ENCODE measurements at places on chromosomes 6 and 20.
A peak's percentile ranks its signal among the peaks of the same experiment; 100 is the strongest.

- DNase-seq = no peak
These were observed 70.0 kb downstream of the SNX5 start for GRCh38 chr20:17898548-17898994.

DNA sequence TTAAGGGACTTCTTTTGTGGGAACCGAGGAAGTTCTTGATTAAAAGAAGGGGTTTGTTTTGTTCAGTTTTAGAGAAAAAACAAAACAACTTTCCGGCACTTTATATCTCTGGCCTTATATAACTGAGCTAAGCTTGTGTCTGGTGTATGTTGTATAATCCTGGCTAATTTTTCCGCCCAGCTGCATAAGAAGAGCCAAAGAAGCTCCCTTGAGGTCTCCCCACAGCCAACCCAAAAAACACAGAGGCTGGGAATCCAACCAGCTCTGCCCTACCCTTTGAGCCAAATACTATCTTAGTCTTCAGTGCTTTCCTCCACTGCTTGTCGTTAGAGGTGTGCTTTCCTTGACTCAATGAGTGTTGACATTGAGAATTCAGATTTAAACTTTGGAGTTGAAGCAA lies 45.5 kb upstream of the RNF146 start:
- no peak for DNase-seq

- DNase-seq = peak; percentile 71
These were observed 45.3 kb upstream of the COL21A1 start for GRCh38 chr6:56292505-56293181.

GRCh38 chr6:53369876-53370515 lies 21.2 kb upstream of the ELOVL5 start:
- DNase-seq = no peak

- DNase-seq = no peak
These were observed 126.8 kb upstream of the SLC35B3 start for GRCh38 chr6:8562125-8562524.

GRCh38 chr20:1944345-1945091 lies 49.3 kb downstream of the SIRPA start:
- no peak for DNase-seq

- DNase-seq = peak; percentile 27
These were observed 245.1 kb downstream of the FOXA2 start for GRCh38 chr20:22339091-22339881.

DNA sequence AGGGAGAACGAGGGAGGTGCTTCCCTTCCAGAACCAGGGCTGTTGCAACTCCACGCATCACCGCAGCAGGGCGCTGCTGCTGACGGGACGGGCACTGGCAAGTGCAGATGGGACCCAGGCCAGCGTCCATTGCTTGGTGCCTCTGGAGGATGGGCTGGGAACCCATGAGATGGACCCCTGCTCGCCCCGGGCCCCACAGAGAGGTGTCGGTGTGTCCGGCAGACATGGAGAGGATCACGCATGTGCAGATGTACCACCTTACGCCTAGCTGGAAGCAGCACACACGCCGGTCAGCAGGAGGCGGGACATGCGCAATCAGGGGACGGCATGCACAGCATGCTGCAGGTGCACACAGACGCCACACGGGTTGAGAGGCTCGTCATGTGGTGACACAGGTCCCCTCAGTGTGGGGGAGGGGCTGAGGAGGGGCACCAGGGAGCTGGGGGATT lies 5.7 kb downstream of the CABLES2 start:
- DNase-seq = no peak

DNA sequence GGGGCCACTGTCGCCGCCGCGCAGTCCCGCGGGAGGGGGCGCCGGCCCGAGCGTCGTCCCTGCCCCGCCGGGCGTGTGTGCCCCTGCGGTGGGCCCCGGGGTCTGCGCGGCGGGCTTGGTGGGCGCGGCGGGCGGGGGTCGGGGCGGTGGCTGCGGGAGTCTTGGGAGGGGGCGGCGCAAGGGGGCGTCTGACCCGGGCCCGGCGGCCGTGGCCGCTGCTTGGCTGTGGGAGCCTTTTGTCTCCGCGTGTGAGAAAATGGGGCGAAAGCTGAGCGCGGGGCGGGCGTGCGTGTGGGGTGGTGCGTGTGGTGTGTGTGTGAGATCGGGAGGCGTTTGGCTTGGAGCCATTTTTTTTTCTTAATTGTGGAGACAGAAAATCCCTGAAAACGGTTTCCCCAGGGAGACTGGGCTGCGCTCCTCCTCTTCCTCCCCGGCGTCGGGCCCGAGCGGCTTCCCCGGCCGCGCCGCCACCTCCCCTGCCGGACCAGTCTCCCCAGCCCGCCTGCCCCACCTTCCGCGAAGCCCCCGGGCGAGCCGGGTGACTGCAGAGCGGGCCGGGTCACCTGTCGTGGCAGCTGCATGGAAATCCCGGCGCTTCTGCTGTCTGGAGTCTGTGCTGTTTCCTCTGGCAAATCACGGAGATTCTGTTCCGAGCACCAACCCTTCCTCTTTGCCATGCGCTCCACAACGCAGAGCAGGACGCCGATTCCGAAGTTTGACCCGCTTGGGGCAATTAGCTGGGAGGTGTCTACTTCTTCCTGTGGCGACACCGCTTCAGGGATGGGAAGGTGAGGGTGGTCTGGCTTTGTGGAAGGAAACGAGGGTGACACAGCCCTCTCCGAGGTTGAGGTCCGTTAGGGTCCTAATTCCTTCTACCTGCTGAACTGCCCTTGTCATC lies 64.4 kb downstream of the GTF2H5 start:
- no peak for DNase-seq

DNA sequence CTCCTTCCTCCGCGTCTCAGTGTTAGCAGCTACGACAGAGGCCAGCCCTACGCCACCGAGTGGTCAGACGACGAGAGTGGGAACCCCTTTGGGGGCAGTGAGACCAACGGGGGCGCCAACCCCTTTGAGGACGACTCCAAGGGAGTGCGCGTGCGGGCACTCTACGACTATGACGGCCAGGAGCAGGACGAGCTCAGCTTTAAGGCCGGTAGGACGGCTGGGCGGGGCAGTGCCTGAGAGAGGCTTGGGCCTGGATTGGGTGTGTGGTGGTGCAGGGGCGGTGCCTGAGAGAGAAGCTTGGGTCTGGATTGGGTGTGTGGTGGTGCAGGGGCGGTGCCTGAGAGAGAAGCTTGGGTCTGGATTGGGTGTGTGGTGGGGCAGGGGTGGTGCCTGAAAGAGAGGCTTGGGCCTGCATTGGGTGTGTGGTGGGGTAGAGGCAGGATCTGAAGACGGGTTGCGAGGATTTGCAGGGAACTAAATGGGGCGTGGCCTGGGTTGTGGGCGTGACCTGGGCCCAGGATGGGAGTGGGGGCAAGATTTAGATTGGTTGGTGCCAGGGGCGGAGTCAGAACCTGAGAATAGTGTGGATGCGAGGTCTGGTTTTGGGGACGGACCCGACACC lies 24.4 kb downstream of the SPDEF start:
- no peak for DNase-seq

GRCh38 chr6:167392631-167393316 lies 67.9 kb downstream of the TTLL2 start:
- DNase-seq = no peak

GRCh38 chr6:169072127-169073042 lies 181.3 kb downstream of the THBS2 start:
- no peak for DNase-seq

DNA sequence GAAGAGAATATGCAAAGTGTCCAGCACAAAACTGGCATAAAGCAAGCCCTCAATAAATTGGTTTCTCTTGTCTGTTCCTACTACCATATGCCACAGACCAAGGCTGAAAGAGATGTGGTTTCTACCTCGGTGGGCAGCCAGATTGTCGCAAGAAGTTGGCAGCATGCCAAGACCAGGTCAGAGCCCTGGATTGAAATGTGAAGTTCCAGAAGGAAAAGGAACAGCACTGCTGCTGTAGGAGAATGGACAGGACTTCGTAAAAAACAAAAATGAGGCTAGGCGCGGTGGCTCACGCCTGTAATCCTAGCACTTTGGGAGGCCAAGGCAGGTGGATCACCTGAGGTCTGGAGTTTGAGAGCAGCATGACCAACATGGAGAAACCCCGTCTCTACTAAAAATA lies 22.1 kb downstream of the MRPL14 start:
- DNase-seq = no peak

DNA sequence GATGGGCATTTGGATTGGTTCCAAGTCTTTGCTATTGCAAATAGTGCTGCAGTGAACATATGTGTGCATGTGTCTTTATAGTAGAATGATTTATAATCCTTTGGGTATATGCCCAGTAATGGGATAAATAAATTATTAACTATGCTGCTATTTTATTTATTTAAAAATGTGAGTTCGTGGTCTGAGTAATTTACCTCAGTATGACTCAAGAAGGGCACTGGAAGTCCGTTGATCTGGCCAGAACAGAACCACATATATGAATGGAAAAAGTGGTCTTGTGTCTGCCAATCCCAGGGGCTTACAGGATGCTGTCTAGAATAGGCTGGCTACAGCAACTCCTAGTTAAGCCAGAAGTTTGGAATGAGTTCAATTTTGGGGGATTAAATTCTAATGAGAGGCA lies 27.6 kb upstream of the HLA-C start:
- no peak for DNase-seq

- DNase-seq = no peak
These were observed 50.0 kb downstream of the ADAT2 start for GRCh38 chr6:143400258-143401067.

DNA sequence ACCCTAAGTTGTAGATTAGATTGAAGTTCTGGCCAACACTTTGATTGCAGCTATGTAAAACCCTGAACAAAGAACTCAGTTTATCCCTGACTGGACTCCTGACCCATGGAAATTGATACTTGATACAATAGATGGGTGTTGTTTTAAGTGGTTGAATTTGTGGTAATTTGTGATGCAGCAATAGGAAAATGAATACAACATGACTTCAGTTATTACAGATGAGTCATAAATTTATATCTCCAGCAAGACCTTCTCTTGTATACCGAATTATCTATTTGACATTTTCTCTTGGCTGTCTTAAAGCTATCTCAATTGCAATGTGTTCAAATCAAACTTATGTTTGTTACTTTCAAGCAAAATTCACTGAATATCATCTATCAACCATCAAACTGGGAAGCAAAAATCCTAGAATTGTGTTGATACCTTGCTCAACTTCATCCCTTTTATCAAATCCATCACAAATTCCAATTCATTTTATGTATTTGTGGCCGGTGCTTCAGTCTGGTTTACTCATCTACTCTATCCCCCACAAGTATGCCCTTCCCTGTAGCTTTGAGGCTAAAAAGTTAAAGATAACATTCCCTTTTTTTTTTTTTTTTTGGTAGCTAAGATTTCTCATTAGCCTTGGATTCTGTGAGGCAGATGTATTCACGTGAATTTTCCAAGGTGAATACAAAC lies 129.4 kb upstream of the CENPW start:
- no peak for DNase-seq

DNA sequence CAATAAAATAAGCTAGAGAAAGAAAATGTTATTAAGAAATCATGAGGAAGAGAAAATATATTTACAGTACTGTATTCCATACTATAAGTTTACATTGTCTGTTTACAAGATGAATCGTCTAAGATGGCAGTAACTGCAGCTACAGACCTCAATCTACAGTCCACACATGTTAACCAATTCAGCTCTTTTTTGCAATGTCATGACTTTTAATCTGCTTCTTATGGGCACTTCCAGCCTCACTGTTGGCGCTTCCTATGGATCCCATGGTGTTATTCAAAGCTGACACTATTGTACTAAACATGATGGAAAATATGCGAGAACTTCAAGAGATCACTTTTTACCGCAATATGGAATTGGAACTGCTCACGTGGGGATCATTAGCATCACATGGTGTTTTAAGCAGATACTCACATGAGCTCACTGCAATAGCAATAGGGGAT lies 451.5 kb upstream of the CITED2 start:
- no peak for DNase-seq

DNA sequence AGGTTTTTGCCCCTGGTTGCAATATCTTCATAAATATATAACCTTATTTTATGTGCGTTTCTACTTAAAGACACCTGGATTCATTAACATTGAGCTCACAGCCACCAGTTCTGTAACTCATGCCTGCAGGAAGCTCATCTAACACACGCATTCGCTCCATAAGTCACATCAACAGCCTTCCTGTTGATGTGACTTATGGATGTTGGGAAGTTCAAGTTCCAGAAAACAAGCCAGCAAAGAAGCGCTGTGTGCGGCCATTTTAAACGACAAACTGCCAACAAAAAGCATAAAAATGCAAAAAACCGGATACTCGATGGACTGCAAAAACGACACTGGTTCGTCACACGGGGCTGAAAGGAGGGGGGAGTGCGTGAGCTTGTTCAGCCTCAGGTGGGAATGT lies 77.9 kb upstream of the NFATC2 start:
- DNase-seq = no peak

DNA sequence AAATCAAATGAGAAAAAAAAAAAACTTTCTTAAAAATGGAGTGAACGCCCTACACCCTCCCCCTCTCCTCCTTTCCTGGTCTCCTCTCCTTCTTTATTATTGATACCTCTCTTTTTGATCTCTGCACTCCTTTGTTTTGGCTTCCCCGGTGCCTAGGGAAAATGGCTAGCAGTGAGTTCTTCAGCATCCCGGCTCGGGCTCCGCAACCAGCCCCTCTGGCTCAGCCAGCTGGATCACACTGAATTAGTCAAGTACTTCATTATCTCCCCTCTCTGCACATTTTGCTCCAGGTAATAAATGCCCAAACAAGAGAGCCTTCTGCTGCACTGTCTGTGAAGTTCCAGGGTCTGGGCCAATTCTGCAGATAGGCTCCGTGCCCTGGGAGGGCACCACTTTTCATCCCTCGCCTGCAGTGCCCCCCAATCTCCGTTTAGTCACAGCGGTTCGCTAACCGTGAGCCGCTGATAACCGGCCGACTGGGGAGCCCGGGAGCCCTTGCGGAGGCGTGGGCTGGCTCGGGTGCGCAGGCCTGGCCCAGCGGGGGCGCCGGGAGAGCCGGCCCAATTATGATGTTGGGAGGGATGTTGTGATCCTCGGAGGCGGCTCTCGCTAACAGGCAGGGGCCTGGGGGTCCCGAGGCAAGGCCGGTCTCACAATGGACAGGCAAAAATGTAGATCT lies 301.9 kb downstream of the TFAP2A start:
- DNase-seq = no peak

DNA sequence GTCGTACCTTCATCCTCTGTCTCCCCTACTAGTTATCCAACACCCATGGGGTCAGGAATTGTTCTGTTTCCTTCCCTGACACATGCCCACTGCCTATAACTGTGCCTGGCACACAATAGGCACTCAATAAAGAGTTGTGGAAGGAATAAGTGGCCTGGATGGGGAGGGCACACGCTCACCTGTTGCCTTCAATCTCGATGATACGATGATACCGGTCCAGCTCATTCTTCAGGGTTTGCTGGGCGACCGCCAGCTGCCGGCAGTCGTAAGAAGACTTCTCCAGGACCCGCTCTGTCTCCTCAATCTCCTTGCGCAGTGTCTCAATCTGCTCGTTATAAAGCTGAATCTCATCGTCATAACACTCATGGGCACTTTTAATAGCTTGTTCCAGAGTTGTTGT lies 32.5 kb downstream of the BFSP1 start:
- DNase-seq = no peak

DNA sequence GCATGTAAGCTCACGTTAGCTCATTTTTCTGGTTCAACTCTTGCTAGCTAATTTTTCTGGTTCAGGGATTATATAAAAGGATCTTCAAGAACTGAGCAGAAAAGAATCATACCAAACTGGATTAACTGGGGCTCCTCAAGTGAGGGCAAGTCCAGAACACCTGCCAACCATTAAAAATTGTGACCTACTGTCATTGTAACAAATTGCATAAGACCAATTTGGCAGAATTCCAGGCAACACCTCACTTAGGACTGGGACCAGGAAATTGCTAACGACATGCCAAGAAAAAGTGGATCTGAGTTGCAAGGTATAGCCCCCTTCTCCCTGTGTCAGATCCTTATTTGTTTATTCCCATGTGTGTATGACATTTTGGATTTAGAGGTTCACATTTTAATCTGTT lies 216.6 kb downstream of the HIVEP2 start:
- DNase-seq = no peak

All from HFF-Myc (cell line).